ENCODE measurements at places on chromosomes 11 and 22. TPM values are rescaled to one million over a fixed set of nuclear protein-coding genes. Genes with fewer than 3 reads are reported as not detected.

The KCNA4 gene
- total RNA-seq = not detected

The FXYD6 gene
- total RNA-seq = 0.72 TPM

The SLC35F2 gene
- 67.2 TPM for total RNA-seq

The MYBPC3 gene
- not detected for total RNA-seq

The NEFH gene
- total RNA-seq = 0.72 TPM
